ENCODE measurements at places on chromosomes 12 and 14.

DNA sequence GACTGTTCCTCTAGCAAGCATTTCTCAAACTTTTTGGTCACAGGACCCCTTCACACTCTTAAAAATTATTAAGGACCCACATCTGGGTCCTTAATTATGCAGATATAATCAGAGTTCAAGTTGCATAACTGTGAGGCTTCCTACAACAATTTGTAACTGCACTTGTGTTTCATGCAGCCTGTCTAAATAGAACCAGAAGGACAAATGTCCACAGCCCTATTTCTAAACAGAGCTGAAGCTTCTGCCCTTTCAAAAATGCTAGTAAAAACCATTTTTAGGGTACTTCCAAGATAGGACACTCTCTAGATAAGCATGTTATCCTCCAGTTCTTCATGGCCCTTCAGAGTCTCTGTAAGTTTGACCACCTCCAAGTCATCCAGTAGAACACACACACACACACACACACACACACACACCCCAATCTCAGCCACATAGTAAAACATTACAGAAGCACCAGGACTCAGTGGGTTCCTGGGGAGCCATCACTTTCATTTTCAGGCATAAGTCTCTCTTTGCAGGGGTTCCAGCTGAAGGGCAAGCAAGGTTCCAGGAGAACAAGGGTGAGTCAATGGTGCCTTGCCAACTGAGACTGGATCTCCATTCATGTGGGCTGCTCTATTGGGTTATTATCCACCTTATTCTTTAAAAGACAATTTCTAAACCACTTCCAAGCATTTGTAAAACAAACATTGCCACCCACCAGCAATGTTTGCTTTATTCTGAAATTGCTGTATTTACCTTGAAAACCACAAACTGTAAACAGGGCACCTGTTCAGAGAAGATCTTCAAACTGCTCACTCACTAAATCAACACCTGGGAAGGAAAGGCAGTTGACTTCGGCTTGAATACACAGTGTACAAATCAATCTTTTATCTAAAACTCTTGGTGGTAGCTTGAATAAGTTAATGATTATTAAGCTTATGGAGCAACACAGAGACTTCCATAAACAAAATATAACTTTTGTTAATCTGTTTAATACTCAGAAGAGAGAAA lies 64.1 kb downstream of the ITPR2 start:
- no peak for DNase-seq

GRCh38 chr12:99686142-99686541 lies 38.6 kb downstream of the GARIN6 start:
- no peak for DNase-seq

DNA sequence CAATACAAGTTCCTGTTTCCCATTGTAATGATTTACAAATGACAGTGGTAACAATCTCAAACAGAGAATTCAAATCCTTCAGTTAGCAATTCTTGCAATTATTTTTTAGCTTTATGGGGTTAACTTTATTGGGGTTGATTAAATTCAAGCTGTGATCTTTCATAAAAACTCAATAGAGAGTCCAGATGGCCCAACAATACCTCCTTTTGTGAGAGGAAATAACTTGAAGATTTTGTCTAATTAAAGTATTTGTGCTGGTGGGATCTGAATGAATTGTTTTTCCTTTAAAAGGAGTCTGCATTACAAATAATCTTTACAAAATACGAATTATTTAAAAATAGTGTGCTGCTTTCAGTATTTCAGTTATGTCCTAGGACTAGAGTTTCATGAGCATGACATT lies 4.4 kb upstream of the ARHGAP5 start:
- DNase-seq, result no peak

DNA sequence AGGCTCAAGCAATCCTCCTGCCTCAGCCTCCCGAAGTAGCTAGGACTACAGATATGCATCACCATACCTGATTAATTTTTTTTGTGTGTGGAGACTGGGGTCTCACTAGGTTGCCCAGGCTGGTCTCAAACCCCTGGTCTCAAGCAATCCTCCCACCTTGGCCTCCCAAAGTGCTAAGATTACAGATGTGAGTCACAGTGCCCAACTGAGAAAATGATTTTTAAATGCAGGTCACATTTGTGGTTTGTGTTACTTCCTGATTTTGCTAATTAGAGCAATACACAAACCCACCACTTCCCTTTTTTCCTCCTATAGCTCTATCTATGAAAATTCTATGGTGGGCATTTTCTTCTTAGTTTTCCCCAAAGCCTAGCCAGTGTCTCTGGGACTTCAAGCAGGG lies 45.5 kb upstream of the TMEM263 start:
- peak; percentile 79 for DNase-seq

DNA sequence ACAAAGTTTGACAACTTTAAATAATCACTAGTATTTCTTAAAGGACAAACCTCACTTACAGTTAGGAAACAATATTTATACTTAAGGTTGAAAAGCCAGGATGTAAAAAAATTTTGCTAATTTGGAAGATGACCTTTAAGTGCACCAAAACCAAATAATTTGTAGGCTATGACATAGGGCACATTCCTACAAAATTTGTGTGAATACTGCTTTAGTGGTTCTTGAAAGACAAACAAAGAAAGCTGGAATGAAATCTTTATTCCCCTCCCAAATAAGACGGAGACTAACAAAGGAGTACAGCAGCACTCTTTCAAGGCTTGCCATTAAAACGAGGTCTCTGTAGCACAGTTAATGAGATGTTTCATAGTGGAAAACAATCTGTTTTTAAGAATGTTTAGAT lies 45.6 kb downstream of the MSRB3 start:
- no peak for DNase-seq

GRCh38 chr12:6554168-6555017 lies 1.4 kb downstream of the IFFO1 start:
- peak; percentile 30 for DNase-seq

GRCh38 chr14:52703225-52703624 lies 3.8 kb upstream of the PSMC6 start:
- no peak for DNase-seq

DNA sequence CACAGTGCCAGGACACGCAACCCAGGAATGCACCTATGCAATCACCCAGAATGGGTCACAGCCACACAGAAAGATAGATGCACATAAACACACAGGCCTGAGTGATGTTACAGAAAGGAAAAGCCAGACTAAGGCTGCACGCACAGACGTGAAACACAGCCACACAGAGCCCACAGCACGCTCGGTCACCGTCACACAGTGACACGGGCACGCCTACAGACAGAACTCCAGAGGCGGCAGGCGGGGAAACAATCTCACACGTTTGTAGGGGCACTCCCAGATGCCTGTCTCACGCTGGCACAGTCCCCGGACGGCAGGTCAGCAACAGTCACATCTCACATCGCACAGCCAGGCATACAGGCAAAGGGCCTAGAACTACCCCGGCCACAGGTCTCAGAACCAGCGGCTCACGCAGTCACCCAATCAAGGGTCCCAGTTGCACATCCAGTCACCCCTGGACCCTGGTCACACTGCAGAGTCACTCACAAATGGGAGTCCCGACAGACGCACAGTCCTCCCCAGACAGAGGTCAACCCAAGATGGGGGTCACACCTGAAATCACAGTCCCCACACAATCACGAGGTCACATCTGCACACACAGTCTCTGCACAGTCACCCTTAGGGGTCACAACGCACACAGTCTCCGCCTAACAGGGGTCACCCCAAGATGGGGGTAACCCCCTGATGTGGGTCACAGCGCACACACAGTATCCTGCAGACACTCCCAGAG lies 790 bp downstream of the SSH1 start:
- no peak for DNase-seq

GRCh38 chr12:9756170-9756569 lies 4.5 kb downstream of the CD69 start:
- DNase-seq, result no peak

DNA sequence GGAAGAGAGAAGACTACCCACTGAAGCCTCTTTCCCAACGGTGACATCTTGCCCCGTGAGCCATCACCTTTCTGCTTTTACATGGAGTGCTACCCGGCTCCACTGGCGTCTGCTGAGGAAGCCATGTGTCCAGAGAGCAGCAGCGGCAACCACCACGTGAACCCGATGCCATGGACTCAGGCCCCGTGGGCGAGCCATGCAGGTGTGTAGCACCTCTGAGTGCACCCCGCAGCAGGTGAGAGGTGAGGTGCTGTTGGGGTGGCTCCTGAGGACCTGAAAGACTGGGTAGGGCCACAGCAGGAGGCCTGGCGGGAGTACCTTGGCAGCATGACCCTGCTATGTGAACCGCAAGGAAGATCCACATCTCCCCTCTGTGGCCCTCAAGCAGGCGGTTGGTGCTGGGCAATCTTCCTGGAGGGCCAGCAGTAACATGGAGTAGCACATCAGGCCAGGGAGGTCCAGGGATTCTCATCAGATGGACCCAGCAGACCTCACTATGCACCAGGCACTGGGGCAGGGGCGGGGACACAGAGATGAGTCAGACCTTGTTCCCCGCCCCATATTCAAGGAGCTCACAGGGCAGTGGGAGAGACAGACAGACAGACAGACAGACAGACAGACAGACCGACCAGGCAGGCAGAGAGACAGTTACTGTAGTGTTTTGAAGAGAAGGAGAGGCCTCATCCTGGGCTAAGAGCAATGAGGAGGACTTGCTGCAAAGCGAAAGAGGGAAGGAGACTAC lies 129.6 kb downstream of the PAPOLA start:
- DNase-seq, result no peak

- no peak for DNase-seq
Measured at GRCh38 chr14:29900609-29901350, 26.9 kb downstream of the PRKD1 start.

- no peak for DNase-seq
Measured at GRCh38 chr12:94649349-94650142, 811 bp downstream of the TMCC3 start.

- DNase-seq, result no peak
Measured at GRCh38 chr12:131921866-131922769, 7.0 kb upstream of the PUS1 start.

DNA sequence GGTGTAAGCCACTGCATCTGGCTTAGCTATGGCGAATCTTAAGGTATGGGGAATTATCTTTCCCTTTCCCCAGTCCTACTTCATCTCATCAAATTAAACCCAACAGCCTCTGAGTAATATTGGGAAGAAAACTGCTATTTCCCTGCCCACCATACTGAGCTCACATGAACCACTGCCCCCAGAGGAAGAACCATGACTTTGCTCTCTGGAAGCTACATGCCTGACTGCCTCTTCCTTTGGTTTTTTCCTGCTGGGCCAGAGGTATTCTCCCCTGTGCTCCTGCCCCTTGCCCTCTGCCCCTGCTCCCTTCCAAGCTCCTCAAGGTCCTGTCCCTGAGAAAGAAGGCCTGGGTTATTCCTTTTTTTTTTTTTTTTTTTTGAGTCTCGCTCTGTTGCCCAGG lies 15.2 kb downstream of the RILPL2 start:
- DNase-seq, result no peak

DNA sequence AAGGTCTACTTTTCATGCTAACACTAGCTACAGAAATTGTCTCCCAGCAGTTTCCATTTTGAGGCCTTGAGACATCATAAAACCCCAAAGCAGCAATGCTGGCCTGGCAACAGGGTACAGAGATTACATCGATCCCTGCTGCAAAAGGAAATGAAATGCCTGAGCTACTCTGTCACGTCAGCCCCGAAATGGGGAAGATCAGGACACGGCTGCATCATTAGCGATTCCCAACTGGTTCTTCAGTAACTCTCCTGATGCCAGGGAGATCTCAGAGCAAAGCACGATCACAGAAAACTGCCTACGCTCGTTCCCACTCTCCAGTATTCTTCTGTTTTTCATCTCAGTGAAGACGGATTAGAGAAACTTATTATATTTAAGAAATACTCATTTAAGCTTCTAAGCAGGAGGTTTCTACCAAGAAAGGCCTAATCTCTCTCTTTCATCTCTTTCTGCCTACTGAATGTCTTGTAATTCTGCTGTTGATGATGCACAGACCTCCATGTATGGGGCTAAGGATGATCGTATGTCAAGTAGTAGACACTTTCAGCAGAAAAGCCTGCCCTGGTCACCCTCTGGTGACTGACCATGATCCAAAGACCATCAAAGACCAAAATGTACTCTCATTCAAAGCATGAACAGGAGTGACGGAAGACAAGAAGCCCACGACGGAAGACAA lies 168.5 kb downstream of the RIMBP2 start:
- no peak for DNase-seq

GRCh38 chr12:79678306-79678705 lies 12.5 kb downstream of the PAWR start:
- DNase-seq, result no peak

- no peak for DNase-seq
Measured at GRCh38 chr14:95488376-95489213, 27.9 kb downstream of the SYNE3 start.

- DNase-seq, result peak; percentile 24
Measured at GRCh38 chr12:5083955-5084849, 40.5 kb downstream of the KCNA5 start.

- DNase-seq, result no peak
Measured at GRCh38 chr14:100076606-100077005, 11.4 kb downstream of the EVL start.

DNA sequence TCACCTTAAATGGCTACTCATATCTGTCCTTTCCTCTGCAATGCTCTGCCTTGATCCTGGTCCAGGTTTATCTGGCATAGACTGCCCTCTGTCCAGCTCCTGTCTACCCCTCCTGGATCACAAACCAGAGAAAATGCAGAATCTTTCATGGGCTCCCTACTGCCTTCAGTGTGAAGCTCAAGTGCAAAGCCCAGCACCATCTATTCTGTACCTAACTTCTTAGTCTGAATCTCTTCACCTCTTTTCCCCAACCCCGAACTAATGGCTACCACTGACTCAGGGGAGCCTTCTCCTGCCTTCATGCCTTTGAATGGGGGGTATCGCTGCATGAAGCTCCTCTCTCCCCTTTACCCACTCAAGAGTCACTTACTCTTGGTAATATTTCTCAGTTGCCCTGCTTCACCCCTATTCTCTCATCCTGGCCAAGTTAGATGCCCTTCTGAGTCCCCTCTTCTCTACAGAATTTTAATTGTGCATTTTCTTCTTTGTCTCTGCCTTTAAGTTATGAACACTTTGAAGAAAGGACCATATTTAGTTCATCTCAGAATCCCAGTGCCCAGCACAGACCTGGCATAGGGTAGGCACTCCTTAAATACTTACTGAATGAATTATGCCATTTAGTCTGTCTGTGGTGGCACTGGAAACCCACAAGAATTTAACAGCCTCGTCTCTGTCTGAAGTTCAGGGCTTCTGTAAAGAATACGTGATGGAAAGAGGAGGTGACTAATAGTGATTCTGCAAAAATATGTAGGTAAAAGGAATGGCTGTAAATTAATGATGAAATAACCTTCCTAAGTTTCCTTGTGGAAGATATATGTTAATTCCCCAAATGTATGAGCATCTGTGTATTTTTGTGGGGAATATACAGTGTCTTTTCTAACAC lies 191.3 kb upstream of the AMIGO2 start:
- peak; percentile 62 for DNase-seq

- DNase-seq, result no peak
Measured at GRCh38 chr12:47967461-47968321, 4.3 kb downstream of the TMEM106C start.

Measured in bone marrow (tissue), 2 donors.